Esophagus mucosa (tissue), 1 donor: ENCODE measurements at places on chromosomes 5 and 9.

DNA sequence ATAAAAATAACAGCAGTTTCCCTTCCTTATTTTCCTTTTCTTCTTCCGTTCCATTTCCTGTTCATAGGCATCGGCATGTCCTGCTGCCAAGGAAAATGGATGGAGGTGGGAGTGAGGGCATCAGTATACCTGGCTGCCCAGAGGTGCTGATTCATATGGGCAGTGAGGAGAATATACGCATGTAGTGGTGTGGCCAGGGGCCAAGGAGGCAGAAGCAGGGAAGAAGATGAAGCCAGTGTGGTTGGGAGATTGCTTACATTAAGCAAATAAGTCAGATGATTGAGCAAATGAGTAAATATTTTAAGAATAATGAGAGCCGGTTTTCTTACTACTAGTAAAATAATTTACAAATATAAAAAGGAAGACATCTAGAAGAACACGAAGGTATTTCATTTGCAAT lies 344.9 kb upstream of the PAPPA start:
- ATAC-seq, result no peak

DNA sequence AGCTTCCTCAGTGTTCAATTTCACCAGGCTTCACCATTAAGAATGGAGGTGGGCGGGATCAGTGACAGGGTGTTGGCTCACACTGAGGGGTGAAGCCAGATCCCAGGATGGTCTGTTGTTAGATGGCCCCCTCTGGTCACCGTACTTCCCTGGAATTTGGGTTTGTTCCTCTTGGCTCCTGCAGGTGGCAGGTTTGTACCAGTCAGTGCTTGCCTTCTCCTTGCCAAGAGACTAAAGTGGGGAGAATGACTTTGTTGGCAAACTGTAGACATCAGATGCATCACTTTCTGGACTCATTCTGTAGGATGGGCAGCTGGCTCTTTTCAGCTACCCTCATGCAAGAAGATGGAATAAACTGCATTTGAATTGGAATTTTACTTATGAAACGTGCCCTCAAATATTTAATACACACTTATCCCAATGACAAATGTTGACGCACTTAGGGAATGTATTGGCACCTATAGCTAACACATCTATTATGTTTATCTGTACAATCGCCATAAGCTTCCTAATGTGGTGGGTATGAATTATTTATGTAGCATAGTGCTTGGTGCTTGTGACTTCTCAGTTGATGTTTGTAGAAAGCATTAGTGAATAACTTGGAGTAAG lies 31.4 kb upstream of the ANKRD55 start:
- ATAC-seq, result peak; percentile 57

GRCh38 chr5:158120760-158121159 lies 261.8 kb upstream of the CLINT1 start:
- no peak for ATAC-seq

DNA sequence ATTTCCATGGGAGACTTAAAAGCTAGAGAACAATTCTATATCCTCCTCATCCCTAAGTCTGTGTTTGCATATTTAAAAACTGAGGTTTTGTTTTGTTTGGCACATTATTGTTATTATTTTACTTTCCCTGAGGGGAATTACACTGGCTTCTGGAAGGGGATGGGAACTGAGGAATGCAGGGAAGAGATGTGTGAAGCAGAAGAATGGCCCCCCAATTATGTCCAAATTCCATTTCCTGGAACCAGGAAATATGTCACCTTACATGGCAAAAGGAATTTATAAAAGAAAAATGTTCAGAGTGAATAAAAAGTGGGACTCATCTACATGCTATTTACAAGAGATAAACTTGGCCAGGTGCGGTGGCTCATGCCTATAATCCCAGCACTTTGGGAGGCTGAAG lies 129.8 kb downstream of the MARCHF11 start:
- no peak for ATAC-seq

- ATAC-seq, result no peak
Observed at GRCh38 chr9:121604242-121604641, 47.2 kb upstream of the DAB2IP start.

- ATAC-seq, result no peak
Observed at GRCh38 chr5:30572279-30572678, 621.2 kb upstream of the CDH6 start.

- no peak for ATAC-seq
Observed at GRCh38 chr5:149594206-149594895, 13.1 kb downstream of the ARHGEF37 start.

- no peak for ATAC-seq
Observed at GRCh38 chr5:144468571-144468970, 297.9 kb downstream of the KCTD16 start.

DNA sequence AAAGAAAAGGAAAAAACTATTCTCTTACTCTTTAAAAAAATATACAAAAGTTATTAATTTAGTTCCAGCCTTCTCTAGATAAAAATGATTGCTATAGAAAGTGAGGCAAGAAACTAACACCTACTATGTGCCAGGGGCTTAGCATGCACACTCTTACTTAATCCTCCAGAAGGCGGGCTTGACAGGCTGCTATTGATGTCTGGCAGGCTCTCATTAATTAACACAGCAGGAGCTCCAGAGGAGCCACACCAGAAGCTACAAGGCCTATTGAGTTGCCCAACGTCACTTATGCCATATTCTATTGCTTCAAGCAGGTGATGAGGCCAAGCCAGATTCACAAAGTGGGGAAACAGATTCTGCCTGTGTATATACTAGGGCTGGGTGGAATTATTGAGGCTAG lies 54.6 kb upstream of the CLINT1 start:
- ATAC-seq, result peak; percentile 39

GRCh38 chr5:1093361-1093760 lies 18.5 kb downstream of the SLC12A7 start:
- ATAC-seq, result peak; percentile 19

GRCh38 chr9:18499980-18500379 lies 26.0 kb downstream of the ADAMTSL1 start:
- no peak for ATAC-seq
